ENCODE measurements at places on chromosomes 6 and 20. TPM values are rescaled to one million over a fixed set of nuclear protein-coding genes. Genes with fewer than 3 reads are reported as not detected.

DNA sequence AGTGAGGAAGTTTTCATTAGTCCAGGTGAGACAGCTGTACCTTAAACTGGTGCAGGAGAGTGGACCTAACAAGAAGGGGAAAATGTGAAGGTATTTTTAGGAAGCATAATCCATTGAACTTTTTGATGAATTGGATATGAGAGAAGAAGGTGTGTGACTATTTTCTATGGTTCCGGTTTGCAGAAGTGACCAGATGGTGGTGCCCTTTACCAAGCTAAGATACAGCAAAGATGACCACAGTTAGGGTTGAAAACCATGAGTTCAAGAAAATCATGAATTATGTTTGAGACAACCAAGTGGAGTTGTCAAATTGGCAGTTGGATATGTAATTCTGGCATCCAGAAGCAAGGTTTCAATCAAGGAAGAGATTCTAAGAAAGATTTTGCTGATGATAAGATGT is 61.9 kb upstream of the NRSN1 start:
- no peak for DNase-seq

- no peak for DNase-seq
Measured at GRCh38 chr6:167684276-167685104, 142.2 kb upstream of the AFDN start.

GRCh38 chr6:69622230-69622629 is 174.6 kb downstream of the LMBRD1 start:
- no peak for DNase-seq

GRCh38 chr20:53875452-53875851 is 194.9 kb downstream of the BCAS1 start:
- no peak for DNase-seq

DNA sequence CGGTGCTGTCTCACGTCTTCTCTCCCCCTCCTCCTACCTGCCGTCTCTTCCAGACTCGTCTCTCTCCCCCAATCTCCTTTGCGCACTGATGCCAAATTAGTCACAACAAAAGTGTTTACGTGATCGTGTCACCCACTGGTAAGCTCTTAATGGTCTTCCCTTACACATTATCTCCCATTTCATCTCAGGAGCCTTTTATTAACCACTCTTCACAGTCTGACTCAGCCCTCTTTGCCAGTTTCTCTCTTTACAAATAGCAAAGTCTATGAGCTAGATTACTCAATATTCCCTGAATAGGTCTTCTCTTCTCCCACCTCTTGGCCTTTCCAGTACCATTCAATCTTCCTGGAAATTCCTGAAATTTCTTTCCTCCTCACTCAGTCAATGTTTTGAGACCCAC is 247.0 kb downstream of the ESR1 start:
- no peak for DNase-seq

DNA sequence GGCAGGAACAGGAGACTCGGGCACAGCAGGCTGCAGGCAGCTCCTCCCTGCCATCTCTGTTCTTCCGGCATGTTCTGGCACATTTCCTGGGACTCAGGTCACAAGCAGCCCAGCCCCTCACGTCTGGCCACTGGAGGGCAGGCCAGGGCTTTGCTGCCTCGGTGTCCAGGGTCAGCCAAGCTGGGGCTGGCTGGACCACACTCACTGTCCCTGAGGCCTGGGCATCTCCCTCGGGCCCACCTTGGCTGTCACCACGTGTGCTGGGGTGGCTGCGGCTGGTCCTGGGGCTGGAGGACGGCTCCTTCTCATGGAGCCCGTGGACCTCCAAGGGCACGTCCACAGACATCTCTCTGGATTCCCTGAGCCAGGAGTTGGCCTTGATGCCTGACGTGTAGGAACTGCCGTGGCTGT is 18.5 kb downstream of the FRMD1 start:
- DNase-seq, result peak; percentile 77

DNA sequence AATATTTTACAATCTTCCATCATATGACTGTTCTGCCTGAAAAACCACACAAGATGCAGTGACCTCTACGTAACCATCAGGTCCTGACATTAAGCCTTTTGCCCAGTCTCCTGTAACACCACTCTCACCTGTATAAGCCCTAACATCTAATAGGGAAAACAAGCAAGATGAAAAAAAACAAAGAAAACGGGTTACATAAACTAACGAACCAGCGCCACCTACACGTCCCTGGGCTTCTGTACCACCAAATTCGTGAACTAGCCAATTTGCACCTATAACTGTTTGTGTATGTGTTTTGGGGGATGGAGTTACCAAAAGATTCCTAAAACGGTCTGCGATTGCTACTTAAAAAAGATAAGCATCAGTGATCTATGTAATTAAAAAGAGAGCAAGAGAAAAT is 70.2 kb downstream of the BLOC1S5 start:
- DNase-seq, result no peak

Gene FABP7
- polyA plus RNA-seq, result 7.1 TPM

Gene CLPSL2
- not detected for polyA plus RNA-seq

Gene LYRM2
- polyA plus RNA-seq, result 28.8 TPM

Gene GHRH
- not detected for polyA plus RNA-seq
